ENCODE measurements at places on chromosomes 3 and 15.

DNA sequence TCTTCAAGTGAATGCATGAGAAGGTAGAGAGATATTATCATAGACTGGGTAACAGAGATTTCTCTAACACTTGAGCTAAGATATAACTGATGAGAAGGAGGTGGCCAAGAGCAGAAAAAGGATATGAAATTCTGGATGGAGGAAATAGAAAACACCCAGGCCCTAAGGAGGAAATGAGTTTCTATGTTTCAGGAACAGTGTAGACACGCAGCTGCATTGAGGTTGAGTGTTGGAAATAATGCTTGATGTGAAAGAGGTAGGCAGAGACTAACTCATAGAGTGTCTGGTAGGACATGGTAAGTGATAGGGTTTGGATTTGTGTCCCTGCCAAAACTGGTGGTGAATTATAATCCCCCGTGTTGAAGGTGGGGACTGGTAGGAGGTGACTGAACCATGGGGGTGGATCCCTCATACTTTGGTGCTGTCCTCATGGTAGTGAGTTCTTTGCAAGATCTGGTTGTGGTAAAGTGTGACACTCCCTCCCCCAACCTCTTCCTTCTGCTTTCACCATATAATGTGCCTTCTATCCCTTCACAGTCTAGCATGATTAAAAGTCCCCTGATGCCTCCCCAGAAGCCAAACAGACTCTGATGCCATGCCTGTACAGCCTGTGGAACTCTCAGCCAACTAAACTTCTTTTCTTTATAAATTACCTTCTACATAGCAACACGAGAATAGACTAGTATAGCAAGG is 787.3 kb downstream of the EDEM1 start:
- DNase-seq = no peak

DNA sequence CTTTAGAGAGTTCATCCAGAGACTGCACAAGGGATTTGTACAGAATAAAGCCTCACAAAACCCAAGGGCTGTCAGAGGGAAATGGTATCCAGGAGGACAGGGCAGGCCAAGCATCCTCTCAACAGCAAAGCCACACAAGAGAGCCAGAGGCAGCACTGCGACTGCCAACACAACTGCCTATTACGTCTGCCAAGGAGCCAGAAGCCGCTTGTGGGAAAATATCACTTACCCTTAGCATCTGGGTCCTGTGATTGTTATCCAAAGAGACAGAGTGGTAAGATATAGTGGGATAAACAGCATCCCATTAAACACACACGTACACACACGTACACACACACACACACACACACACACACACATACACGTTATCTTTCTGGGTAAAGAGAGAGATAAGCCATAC is 618.3 kb upstream of the AGTR1 start:
- no peak for DNase-seq

DNA sequence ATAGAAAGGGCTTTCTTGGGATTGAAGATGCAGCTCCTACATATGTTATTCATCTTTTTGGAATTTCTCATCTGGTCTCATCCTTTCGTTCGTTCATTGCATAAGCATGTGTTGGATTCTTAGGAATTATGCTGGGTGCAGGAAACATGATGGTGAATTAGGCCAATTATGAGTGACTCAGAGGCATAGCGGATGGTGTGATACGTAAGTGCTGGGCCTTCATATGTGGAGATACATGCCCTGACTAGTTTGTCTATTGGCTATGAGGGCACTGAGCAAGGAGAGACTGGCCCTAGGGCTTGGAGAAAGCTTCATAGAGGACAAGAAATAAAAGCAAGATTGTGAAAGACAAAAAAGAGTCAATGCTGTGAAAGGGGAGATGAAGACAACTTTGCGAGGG is 235.1 kb downstream of the MYRIP start:
- DNase-seq = no peak

DNA sequence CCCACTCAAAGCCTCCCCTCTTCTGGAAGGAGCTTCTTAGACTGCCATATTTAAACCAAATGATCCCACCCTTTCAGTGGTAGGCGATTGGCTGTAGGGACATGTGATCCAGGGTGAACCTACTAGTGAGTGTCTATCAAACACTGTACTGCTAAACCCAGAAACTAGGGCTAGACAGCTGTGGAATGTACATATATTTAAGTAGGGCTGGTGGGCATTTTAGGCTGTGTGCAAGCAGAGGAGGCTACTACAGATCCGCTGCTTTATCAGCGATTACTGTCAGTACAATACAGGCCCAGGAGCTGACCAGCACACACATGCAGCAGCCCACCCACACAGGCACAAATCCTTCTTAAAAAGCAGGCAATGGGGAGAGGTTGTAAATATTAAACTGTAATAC is 15.4 kb upstream of the LARP6 start:
- no peak for DNase-seq

- DNase-seq = peak; percentile 8
Observed at GRCh38 chr3:108153451-108153981, 62.7 kb upstream of the CD47 start.

DNA sequence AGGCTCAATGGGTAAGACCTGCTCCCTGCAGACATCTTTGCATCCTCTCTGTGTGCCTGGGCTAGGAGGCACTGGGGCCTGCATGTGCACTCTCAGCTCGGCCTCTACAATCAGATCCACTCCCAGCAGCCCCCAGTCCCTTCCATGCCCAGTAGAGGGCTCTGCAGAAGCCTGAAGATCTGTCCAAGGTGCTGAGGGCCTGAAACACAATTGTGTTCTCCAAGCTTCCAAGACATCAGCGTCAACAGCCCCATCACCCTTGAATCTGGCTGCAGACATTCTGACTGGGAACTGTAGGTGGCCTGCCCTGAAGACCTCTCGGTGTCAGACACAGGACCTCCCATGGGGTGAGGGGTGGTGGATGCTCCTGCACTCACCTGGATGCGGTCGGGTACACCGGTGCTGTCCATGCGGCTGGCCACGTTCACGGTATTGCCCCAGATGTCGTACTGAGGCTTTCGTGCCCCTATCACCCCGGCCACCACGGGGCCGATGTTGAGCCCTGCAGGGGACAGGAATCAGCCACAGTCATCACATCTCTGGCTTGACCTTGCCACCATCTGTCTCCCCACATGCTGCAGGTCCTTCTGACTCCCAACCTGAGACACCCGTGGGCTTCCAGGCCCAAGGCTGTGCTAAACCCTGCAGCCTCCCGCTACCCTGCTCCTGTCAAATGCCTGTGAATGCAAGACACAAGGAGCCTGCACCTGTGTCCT is 84.7 kb downstream of the SEC22A start:
- DNase-seq = no peak

GRCh38 chr15:80888846-80889245 is 100.8 kb downstream of the MESD start:
- no peak for DNase-seq

DNA sequence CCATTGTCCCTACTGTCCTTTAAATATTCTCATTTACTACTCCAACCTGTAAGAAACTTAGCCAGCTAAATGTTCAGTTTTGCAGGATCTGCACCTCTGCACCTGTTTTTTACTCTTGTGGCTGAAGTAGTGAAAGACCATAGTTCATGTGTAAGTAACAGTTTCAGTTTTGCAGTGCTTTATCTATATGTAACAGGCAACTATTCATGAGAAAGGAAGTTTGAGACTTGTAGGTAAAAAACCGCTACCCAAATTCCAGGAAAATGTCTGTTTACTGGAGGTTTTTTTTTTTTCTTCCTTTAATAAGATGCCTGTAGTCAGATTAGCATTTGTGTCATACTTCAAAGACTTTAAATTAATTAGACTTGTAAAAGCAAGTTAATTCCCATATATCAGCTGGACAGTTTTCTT is 25.4 kb upstream of the MBNL1 start:
- DNase-seq = no peak

DNA sequence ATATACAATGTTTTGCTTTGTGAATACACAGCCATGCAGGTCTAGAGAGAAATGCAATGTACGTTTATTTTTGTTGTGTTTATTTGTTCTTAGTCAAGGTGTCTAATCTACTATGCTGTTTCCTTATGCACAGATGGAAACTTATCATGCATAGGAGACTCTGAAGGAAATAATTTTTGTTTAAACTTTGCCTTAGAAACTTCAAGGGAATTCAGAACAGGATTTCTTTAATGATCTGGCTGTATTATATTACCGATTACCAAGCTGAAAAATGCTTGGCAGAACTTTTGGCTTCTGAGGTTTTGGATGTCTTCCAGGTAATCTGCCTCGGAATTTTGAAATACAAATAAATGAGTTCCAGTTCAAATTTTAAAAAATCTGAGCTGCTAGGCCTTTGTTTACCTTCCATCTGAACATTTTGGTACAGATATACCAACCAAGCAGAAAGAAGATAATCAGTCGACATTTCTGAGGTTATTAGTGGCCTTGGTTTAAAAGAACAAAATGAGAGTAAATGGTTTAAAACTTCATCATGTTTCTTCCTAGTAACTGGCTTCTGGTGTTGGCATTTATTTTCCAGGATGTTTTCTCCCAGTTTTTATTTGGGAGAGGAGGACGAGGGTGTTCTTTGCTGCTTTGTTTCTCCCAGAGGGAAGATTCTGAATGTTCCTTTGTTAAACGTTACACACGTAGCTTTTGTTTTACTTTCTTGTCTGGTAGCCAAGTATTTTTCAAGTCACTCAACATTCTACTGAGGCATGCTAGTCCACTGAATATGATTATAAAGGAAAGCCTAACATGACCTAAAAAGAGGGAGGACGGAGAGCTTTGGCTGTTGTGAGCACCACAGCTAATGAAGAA is 421.8 kb upstream of the TBL1XR1 start:
- DNase-seq = no peak

DNA sequence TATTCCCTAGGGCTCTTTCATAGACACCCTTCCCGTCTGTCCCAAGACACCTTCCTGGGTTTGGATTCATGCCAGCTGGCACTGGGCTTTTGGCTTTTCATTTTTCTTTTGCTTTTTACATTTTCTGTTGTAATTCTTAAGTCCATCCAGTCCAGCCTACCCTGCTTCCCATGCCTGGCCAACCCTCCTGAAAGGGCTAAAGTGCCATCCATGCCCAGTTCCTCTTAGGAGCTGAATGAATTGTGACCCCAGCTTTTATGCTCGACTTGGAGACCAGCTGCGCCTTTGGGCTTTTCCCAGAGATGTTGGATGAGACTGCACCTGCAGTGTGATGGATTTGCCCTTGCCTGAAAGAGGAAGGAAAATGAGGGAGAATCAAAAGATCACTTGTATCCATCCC is 25.8 kb downstream of the LRRN1 start:
- DNase-seq = no peak

DNA sequence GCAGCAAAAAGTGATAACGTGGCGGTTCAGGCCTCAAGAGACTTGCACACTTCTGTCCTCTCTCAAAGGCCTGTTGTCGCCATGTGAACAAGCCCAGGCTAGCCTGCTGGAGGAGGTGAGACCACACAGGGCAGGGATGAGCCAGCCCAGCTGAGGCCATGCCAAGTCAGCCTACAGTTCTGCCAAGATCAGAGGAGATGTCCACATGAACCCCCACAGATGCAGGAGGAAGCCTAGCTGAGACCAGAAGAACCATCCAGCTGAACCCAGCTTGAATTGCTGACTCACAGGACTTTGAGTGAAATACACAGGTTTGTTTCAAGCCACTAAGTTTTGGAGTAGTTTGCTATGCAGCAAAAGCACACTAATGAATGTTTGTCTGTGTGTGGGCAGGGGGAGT is 50.3 kb upstream of the SEC13 start:
- DNase-seq = no peak

DNA sequence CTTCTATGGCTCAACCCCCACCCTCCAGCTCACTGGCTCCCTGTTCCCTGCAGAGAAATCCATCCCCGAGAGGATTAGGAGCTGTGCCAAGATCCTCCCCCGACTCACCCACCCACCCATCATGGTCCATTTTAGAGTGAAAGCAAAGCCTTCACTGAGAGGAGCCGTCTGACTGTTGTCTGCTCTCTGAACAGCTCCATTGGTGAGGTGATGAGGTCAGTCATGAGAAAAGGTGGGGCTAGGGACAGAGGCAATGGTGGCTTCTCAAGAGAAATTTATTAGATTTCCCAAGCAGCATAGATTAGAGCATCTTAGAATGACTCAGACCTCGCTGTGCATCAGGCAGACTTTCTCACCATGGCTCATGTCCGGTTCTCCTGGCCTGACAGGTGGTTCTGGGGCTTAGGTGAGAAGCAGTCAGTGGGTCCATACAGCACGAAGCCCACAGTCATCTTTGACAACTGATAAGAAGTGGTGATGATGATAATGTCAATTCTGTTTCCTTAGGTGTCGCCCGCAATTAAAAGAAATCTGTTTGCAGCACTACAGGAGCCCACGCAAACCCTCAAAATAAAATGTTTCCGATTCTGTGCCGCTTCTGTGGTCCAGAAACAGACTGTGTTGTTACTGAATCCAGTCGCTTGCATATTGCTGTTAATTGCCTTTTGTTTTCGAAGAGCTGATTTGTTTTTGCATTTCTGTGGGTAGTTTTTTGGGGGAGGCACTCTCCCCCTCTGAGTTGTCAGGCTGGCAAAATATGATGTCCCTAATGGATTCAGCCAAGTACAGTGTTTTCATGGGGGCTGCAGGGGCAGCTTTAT is 24.8 kb upstream of the RHO start:
- DNase-seq = no peak

DNA sequence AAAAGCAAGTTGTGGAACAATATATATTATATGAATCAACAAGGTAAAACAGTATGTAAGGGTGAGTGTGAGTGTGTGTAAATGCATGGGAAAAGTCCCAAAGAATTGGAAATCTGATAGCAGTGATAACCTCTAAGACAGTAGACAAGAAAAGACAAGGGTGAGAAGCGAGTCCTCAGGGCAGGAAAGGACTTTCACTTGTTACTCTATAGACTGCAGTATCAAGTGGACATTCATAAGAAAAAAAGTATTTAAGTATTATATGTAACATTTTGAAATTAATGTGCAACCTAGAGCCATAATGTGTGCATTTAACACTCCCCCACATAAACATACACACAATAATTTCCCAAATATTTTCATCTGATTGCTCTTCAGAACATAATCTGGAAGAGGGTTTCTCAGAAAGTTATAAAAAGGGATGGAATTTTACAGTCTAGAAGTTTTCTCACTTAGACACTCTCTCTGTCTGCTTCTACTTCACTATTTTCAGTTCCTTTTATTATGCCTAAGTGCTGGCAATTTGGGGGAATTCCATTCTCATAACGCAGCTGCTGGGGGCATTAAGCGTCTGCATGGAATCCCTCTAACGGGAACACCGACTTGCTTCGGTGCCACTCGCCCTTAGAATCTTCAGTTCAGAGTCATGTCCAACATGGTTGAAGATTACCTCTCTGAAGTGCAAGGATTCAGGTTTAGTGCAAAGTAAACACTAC is 50.0 kb upstream of the CDIN1 start:
- no peak for DNase-seq

GRCh38 chr3:180253283-180253682 is 216.5 kb upstream of the PEX5L start:
- no peak for DNase-seq

- DNase-seq = no peak
Observed at GRCh38 chr3:169134194-169134593, 529.3 kb downstream of the MECOM start.

DNA sequence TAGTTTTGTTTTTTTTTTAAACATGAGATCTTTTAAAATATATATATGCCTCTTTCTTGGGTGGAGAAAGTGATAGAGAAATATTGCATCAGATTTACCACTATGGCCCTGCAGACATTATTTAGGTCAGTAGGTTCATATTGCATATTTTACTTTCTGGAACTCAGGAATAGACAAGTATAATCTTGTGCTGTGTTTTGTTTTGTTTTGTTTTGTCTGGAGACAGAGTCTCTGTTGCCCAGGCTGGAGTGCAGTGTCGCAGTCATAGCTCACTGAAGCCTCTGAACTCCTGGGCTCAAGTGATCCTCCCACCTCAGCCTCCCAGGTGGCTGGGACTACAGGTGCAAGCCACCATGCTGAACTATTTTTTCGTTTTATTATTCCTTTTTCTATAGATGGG is 21.5 kb upstream of the DUT start:
- DNase-seq = no peak

All from stimulated activated CD8-positive, alpha-beta memory T cell treated with anti-CD3 and anti-CD28 coated beads, Interleukin-4, amount 100 ng/mL, for 1 hour (primary cell).